Tibial nerve (tissue), 4 donors: ENCODE measurements at places on chromosomes 5 and 9. TPM values are rescaled to one million over a fixed set of nuclear protein-coding genes. Genes with fewer than 3 reads are reported as not detected.
A peak's percentile ranks its signal among the peaks of the same experiment; 100 is the strongest.

S1PR3 gene
- total RNA-seq = 14.2 TPM

TMCO6 gene
- 129 TPM for total RNA-seq

- no peaks in the 10 kb centered on the region for H3K27me3 ChIP-seq
- no peak overlapping the region for H3K4me3 ChIP-seq
- H3K36me3 ChIP-seq = no peaks in the 10 kb centered on the region
- no peak for DNase-seq
- H3K4me1 ChIP-seq = no peaks in the 10 kb centered on the region
Observed at GRCh38 chr9:85859765-85860164, 81.2 kb upstream of the NAA35 start.

GRCh38 chr5:176350416-176350815, 11.1 kb downstream of the KIAA1191 start:
- H3K27ac ChIP-seq = no peak overlapping the region
- no peaks in the 10 kb centered on the region for H3K27me3 ChIP-seq
- no peak for DNase-seq
- no peak overlapping the region for H3K4me3 ChIP-seq

GRCh38 chr5:168681556-168682183, 102.5 kb upstream of the PANK3 start:
- H3K27ac ChIP-seq = no peak overlapping the region
- no peaks in the 10 kb centered on the region for H3K36me3 ChIP-seq
- peak; percentile 17 for DNase-seq
- no peaks in the 10 kb centered on the region for H3K4me1 ChIP-seq
